ENCODE measurements at places on chromosomes 5 and 9. TPM values are rescaled to one million over a fixed set of nuclear protein-coding genes. Genes with fewer than 3 reads are reported as not detected.

Gene HRH2
- 0.03 TPM for polyA plus RNA-seq

Gene TMEM252
- polyA plus RNA-seq = not detected

Gene IL13
- not detected for polyA plus RNA-seq

Gene SPATA31A3
- not detected for polyA plus RNA-seq

Gene GLRA1
- not detected for polyA plus RNA-seq

Gene NR2F1
- 90.5 TPM for polyA plus RNA-seq

Gene PGM5
- polyA plus RNA-seq = 42.6 TPM

Gene EDIL3
- 149 TPM for polyA plus RNA-seq

DNA sequence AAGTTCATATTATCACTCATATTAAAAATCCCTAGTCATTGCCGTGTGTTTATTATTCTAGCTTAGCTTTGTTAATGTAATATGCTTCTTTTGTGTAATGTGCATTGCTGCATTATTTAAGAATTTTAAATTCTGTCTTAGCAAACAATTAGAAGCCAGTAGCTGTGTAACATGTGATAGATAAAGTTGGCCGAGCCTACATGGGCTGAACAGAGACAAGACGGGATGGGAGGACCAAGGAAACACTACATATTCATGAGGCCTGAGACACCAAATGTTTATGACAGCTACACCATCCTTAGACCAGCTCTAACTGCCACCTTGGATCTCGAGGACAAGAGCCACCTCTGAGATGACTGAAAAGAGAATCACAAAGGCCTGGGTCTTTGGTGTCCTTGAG is 51.0 kb upstream of the COL15A1 start:
- DNase-seq = no peak

GRCh38 chr5:152185547-152186245 is 219.4 kb downstream of the NMUR2 start:
- DNase-seq = no peak

- peak; percentile 92 for DNase-seq
Measured at GRCh38 chr5:72510610-72511181, 3.5 kb upstream of the ZNF366 start.

DNA sequence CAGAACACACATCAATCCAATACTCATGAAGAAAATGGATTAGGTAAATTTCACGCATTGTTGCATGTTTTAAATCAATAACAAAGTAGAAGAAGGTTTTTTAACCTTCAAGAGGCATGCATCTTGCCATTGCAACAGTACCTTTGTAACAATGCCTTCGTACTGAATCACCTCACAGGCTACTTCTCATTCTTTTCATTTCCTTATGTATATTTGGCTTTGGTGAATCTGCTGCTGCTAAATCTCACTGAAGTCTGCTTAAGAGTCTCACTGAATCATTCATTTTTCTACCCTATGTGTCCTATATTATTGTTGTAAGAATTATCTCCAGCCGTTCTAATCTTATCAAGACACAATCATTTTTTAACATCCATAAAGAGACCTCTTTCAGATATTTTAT is 152.5 kb downstream of the CDH10 start:
- no peak for DNase-seq

GRCh38 chr5:73151766-73152410 is 21.1 kb upstream of the TMEM174 start:
- DNase-seq = no peak

- DNase-seq = no peak
Measured at GRCh38 chr5:154146409-154146808, 44.1 kb upstream of the GALNT10 start.

DNA sequence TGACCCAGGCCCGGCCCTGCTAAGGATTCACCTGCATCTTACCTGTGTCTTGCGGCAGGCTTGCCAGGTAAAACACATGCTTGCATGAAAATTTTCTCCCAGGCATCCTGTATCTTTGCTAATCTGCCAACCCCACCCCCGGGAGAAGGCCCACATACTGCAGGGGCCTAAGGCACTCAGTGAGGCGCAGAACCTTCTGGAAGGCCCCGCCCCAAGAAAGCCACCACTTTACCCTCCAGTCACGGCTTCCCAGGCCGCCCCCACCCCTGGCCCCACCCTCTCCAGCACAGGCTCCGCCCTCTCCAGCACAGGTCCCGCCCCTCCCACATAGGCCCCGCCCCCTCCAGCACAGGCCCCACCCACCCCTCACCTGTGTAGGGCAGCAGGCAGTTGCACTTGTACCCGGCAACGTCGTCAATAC is 29.8 kb upstream of the SEC16A start:
- no peak for DNase-seq

DNA sequence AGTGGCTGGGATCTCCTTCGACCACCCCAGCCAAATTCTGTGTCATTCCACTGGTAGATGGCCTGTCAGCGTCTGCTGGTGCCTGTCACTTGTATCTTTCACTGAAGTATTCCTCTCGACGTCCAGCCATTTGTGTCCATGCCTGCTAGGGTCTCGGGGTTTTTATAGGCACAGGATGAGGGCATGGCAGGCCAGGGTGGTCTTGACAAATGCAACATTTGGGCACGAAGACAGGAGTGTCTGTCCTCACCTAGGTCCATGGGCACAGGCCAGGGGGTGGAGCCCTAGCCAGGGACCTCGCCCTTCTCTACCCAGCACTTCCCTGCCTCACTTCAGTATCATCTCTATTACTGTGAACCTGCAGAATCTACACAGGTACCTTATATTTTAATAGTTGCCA is 2223.9 kb upstream of the ACO1 start:
- DNase-seq = no peak

GRCh38 chr5:115096034-115096769 is 73.5 kb downstream of the TRIM36 start:
- peak; percentile 17 for DNase-seq

Data from fibroblast of lung (primary cell).